ENCODE measurements at places on chromosomes 2 and 18.
A peak's percentile ranks its signal among the peaks of the same experiment; 100 is the strongest.

- DNase-seq, result peak; percentile 40
Measured at GRCh38 chr18:72762515-72763122, 105.2 kb downstream of the NETO1 start.

DNA sequence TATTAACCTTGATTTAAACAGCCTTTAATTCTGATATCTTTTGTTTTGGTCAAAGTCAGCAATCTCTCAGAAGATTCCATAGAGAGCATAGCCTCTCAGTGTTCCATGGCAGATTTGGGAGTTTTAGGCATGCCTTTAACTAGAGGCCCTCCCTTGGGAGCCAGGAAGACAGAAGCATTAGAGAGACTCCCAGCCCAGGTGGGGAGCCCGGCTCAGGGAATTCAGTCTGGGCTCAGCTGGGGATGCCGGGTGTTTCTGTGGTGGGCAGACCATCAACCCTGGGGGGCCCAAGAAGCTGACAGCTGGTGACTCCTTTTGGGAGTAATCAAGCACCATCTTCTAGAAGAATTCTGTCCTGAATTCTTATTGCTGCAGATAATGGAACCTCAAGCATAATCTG is 99.7 kb upstream of the CELF4 start:
- DNase-seq, result no peak

DNA sequence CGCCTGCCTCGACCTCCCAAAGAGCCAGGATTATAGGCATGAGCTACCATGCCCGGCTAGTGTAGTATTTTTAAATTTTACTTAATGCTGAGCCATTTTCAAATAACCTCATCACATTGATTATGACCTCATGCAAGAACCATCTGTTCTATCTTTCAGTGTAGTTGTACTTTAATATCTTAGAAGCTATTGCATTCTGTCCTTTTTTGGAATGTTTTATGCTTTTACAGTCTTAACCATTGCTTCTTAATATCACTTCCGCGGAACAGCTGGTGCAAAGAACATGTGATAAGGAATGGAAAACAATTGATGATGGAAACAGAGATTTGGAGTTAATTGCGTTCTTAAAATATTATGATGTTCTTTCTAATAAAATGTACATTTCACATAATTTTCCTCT is 2.7 kb downstream of the GEN1 start:
- no peak for DNase-seq

DNA sequence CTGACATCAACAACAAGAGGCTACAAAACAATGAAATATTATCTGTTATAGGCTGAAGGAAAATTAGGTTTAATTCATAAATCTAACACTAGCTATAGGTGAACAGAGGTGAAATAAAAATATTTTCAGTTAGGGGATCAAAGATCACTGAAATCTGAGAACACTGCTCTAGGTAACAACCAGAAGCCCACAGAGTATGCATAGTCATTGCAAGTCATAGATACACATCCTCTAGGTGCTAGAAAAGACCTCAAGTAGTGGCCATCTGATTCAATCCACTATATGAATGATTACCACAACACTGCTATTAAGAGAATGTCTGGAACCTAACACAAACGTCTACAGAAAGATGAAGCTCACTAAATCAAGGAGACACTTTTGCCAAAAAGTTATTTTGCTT is 264.6 kb upstream of the CYP26B1 start:
- DNase-seq, result no peak

GRCh38 chr2:58073008-58073407 is 26.4 kb downstream of the VRK2 start:
- DNase-seq, result no peak

DNA sequence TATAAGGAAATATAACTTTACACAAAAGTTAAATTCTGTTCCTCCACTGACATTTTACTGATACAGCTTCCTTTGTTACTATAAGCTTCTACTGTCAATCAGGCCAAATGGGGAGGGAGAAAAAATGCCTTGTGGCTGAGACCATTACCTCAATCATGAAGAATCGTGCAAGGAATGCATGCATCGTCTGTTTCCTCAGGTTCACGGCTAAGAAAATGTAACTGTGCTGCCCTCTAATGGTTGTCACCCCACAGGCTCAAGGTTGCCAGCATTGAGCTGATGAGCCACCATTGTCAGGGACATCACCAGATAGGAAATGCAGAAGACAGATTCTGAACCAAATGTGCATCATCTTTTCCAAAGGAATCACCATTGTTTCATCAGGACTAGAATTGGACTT is 426.9 kb downstream of the CDH2 start:
- DNase-seq, result no peak

DNA sequence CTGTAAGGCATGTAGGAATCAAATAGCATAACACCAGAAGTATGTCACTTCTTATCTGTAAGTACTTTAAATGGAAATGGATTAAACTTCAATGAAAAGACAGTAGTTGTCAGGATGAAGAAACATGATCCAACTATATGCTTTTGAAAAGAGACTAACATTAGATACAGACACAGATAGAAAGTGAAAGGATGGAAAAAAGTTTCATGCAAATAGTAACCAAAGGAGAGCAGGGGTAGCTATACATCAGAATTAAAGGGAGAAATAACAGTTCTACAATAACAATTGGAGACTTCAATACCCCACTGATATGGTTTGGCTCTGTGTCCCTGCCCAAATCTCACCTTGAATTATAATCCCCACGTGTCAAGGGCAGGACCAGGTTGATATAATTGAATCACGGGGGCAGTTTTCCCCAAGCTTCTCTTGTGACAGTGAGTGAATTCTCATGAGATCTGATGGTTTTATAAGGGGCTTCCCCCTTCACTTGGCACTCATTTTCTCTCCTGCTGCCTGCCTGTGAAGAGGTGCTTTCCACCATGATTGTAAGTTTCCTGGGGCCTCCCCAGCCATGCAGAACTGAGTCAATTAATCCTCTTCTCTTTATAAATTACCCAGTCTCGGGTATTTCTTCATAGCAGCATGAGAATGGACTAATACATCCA is 205.4 kb upstream of the CDH2 start:
- no peak for DNase-seq

DNA sequence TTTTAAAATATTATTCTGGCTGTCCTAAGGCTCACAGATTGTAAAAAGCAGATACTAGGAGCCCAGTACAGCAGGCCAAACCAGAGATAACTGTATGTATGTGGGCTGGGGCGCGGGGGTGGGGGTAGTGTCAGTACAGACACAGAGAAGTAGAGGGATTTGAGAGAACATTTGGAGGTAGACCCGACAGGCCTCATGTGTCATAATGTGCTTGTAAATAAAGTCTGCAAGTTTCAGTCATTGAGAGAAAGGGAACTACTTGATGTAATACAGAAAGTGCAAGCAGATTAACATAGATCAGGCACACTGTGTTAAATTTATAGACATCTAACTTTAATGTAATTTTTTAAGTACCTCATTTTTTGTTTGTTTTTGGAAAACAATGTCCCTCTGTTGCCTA is 7.4 kb upstream of the POLI start:
- no peak for DNase-seq

DNA sequence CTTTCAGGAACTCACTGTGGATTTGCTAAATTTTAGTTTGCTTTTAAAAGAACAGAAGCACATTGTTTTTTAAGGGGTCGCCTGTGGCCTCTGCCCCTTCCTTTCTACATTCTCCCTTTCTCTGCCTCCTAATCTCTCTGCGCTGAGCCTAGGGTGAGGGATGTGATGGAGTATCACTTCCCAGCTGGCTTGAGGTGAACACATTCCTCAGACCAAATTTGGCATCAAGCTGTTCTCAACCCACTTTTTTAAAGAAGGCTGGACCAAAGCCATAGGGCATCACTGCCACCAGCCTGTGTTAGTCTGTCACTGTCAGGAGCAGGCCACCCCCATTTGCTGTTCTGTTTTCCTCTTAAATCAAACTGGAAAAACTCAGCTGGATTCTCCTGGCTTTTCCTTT is 27.4 kb downstream of the EIF4E2 start:
- no peak for DNase-seq

- no peak for DNase-seq
Measured at GRCh38 chr2:32572030-32572429, 55.8 kb upstream of the TTC27 start.

- peak; percentile 90 for DNase-seq
Measured at GRCh38 chr18:35110554-35111485, 69.6 kb downstream of the MAPRE2 start.

- DNase-seq, result no peak
Measured at GRCh38 chr18:29373000-29373399, 1196.1 kb upstream of the CDH2 start.

DNA sequence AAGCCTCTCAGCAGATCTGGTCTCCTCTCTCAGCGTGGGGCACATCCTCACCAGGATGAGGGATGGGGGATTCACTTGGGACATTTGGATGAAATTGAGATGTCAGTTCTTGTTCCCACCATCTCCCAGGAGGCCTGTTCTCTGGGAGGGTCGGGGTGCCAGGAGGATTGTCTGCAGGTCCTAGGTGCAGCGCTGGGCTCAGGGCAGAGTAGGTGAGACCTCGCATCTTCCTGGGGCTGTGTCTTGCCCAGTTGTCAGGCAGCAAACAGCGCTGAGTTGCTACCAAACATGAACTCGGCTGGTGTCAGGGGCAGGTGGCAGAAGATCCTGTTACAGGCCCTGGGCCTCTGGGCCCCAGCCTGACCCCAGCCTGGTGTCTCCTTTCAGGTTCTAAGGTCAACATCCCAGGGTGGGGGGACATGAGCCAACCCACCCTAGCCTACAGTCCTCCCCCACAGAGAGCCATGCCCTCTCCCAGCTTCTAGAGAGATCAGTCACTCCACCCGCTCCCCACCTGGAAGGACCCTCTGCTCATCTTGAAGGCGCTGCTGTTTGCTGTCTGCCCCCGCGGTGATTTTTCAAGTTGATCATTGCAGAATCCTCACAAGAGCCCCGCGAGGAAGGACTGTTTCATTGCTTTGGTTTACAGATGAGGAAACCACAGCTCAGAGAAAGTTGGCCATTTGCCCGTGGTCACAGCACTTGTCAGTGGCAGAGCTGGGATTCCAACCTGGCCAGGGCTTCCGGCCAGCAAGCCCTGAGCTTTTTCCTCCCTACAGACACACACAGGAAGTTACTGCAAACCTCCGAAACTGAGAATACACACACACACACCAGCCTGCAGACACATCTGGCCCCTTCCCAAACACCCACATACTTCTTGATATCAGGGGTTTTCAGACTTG is 83.9 kb downstream of the STPG4 start:
- no peak for DNase-seq

- no peak for DNase-seq
Measured at GRCh38 chr2:156158808-156159207, 173.7 kb downstream of the NR4A2 start.

- peak; percentile 30 for DNase-seq
Measured at GRCh38 chr18:159037-159652, 788 bp downstream of the USP14 start.

- DNase-seq, result no peak
Measured at GRCh38 chr2:98335271-98335670, 11.0 kb upstream of the CNGA3 start.

GRCh38 chr2:123915380-123915779 is 109.7 kb upstream of the CNTNAP5 start:
- DNase-seq, result no peak

- DNase-seq, result no peak
Measured at GRCh38 chr2:233668605-233669260, 3.0 kb upstream of the UGT1A9 start.

DNA sequence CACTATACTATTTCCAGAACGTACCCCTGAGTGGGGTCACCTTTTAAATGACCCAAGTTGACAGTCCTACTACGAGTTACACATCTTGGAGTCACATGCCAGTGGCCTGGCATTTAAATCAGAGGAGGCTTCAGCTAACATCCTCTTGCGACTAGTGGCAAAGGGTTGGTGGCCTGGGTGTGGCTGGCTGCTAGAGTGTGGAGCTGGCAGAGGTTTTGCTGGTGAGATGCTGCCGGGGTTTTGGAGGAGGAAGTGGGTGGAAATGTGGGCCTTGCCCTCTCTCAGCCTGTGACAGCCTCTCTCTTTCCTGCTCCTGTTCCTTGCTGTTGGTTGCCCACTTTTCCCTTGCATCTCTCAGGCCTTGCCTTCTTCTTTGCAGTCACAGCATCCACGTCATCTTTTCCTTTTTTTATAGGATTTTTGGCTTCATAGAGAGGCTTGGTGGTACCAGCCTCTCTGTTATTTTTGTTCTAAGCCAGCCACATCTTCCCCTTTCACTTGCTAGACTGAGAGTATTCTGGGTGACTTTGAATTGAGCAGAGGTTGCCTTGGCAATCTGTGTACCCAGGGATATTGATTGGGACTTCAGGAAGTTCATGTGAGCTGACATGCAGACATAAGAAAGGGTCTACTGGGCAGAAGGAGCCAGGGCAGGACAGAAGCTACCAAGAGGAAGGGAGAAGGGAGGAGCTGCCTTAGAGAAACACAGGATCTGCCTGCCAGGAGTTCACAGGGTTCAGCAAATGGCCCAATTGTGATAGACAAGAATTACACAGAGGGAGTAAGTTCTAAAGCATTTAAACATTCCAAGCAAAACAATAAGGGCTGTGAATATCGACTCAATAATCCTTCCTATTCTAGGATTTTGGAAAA is 55.4 kb downstream of the CDC42EP3 start:
- no peak for DNase-seq

GRCh38 chr2:198371921-198372543 is 567.6 kb downstream of the PLCL1 start:
- no peak for DNase-seq

GRCh38 chr18:48829443-48830149 is 121.2 kb downstream of the SMAD7 start:
- no peak for DNase-seq

DNA sequence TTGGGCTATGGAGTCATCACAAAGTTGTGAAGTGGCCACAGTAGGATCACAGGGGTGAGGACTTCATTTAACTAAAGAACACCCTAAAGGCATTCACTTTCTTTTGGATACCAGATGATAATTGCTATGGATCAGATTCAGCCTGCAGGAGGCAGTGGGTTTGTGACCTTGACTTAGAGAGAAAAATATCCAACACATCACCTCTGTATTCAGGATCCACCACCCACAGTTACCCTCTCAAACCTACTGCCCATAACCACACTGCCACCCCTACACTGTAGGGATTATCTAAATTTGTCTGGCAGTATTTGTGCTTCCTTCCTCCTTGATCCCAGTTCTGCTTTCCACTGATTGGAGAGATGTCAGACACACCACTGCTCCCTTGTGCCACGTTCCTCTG is 269.4 kb downstream of the MYCN start:
- DNase-seq, result no peak
